Liver (tissue), 10 donors: ENCODE measurements at places on chromosomes 4 and X. TPM values are rescaled to one million over a fixed set of nuclear protein-coding genes. Genes with fewer than 3 reads are reported as not detected.

DNA sequence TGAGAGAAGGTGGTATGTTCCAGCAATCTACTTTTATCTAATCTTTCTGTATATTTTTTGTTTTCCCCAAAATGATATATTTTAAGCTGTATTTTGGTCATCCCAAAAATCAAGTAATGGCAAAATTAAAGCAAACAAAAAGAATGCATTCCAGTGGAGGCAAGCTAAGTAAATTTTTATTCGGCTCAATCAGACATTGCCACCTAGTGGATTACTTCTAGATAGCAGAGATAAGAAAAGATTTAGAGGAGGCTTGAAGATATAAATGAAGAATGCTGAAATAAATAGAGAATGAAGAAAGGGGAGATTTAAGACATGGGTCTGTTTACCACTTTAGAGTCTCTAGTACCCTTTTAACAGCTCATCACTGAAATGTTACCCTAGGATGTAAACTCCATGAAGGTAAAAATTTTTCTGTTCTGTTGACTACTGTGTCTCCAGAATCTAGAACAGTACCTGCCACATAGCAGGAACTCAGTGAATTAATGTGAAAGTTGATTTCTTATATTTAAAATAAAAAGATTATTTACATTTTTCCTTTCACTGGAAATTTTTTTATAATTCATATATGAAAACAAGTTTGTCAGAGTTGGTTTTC, 110.9 kb upstream of the ANK2 start:
- no peaks in the 10 kb centered on the region for H3K27me3 ChIP-seq
- H3K4me3 ChIP-seq: no peak overlapping the region
- no peaks in the 10 kb centered on the region for H3K4me1 ChIP-seq
- no peak overlapping the region for H3K27ac ChIP-seq
- DNase-seq: no peak

- no peaks in the 10 kb centered on the region for H3K4me1 ChIP-seq
- no peak overlapping the region for H3K4me3 ChIP-seq
- no peak overlapping the region for H3K27ac ChIP-seq
- no peaks in the 10 kb centered on the region for H3K27me3 ChIP-seq
Measured at GRCh38 chrX:125954236-125954635, 211.9 kb downstream of the DCAF12L2 start.

DNA sequence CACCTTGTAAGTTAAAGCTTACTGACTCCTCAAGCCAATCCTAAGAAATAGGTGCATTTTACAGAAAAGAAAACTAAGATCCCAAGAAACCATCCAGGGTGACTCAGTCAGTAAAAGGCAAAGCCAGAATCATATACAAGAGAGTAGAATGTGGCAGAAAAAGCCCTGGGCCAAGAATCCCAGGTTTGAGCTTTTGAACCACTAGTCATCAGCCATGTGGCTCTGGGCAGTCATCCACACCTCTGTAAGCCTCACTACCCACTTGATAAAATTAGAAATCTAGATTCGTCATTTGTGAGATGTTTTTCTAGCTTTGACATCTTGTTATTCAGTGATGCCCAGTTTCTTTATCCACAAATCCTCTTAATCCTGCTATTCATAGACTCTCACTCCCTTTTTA, 122.2 kb upstream of the PDE5A start:
- no peaks in the 10 kb centered on the region for H3K4me1 ChIP-seq
- no peak for DNase-seq

DNA sequence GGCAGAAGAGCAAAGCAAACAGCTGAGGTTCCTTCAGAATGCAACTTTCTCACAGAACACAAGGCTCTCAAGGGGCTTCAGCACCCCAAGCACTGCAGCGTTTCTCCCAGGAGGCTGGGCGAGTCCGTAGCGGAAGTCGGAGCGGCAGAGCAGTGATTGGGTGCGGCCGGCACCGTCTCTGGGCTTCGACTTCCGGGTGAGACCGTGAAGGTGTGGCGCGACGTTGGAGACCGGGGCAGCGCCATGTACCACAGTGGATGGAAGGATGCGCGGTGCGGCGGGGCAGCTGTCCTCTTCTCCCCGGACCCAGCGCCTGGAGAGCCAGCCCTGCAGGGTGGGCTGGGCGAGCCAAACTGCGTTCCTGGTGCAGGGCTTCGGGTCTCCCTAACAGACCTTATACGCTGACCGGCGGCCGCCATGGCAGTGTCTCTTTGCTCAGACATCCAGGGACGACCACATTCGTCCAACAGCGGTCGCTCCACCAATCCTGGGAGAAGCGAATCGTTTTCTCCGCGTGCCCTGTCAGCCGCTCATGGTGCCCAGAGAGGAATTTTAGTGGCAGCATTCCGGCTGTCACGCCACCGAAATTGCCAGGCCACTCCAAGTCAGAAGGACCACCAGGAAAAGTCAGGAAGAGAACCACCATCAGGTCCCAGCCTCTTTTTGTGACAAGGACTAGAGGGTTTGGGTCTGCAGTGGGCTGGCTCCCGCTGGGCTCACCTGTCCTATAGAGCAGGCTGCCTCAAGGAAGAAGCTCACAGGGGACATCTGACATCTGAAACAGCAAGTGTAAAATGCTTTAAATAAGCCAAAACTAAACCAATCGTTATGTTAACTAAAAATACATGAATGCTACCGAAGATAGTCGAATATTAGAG, 20.5 kb downstream of the TRIM61 start:
- no peaks in the 10 kb centered on the region for H3K4me1 ChIP-seq
- H3K27me3 ChIP-seq: no peaks in the 10 kb centered on the region
- no peaks in the 10 kb centered on the region for H3K36me3 ChIP-seq
- H3K4me3 ChIP-seq: peak overlapping the region; percentile 61
- DNase-seq: peak; percentile 54

Gene RRH
- total RNA-seq: 0.05 TPM

DNA sequence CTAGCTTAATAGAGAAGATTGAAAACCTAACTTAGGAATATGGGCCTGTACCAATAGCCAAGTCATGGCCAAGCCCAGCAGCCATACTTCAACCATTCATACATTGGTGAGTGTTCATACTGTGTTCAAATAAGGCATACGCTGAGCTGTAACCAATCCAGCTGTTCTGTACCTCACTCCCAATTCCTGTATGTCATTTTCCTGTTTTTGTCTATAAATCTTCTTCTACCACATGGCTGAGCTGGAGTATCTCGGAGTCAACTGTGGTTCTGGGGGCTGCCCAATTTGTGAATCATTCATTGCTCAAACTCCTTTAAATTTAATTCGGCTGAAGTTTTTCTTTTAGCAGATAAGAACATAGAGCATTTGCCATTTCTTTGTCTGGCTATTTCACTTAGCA, 195.3 kb upstream of the ANKRD50 start:
- H3K36me3 ChIP-seq: no peaks in the 10 kb centered on the region
- no peak overlapping the region for H3K4me3 ChIP-seq
- H3K27me3 ChIP-seq: no peaks in the 10 kb centered on the region
- no peak overlapping the region for H3K27ac ChIP-seq

DNA sequence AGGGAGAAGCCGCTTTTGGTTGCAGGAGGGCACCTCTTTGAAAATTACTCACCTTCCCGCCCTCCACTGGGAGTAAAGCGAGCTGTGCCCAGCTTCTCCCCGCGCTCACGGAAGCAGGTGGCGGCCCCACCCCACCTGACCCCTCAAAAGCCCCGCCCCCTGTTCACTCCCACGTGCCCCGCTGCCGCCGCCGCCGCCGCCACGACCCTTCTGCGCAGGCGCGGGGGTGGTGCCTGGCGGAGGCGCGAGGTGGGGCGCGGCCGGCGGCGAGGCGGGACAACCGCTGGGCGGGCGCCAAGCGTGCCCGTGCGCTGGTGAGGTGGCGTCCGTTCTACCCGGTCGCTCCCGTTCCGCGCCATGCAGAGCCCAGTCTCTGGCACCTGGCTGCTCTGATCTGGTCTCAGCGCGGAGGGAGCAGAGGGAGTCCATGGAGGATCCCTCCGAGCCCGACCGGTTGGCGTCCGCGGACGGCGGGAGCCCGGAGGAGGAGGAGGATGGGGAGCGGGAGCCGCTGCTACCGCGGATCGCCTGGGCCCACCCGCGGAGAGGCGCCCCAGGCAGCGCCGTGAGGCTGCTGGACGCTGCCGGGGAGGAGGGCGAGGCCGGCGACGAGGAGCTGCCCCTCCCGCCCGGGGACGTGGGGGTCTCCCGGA, at the start of gene PI4K2B:
Gene PI4K2B, plus strand, starts transcription at position 297 of the 653 bp plus-strand sequence. Its CDS starts 131 bp downstream, at position 428.
- no peaks in the 10 kb centered on the region for H3K27me3 ChIP-seq
- peak within 1 kb of the TSS; percentile 100 for H3K27ac ChIP-seq
- H3K36me3 ChIP-seq: no peaks in the 10 kb centered on the region
- DNase-seq: peak; percentile 91
- peaks cover 3% of the 10 kb centered on the region for H3K4me1 ChIP-seq

Gene TET2
- 8.4 TPM for total RNA-seq

DNA sequence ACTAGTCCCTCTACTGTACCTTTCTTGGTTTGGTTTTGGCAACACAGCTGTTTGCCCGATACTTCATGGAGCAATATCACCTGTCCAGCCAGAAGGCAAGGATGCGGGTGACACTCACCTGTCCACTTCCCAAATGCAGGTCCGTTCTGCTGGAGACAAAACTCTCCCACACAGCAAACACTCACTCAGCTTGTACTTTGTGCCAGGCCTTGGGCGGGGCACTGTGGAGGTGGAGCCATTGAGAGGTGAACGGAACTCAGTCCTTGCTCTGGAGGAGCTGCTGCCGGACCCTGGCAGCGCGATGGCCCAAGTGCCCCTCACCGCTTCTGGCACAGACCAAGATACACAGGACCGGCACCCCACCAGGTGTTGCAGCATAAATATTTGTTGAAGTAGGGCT, 15.3 kb upstream of the HMGB3 start:
- H3K4me1 ChIP-seq: no peaks in the 10 kb centered on the region
- no peaks in the 10 kb centered on the region for H3K27me3 ChIP-seq
- no peaks in the 10 kb centered on the region for H3K36me3 ChIP-seq
- DNase-seq: no peak
- peak overlapping the region; percentile 12 for H3K27ac ChIP-seq
- no peak overlapping the region for H3K4me3 ChIP-seq

GRCh38 chr4:122830426-122831095, 3.9 kb downstream of the FGF2 start:
- DNase-seq: no peak
- peaks cover 5% of the 10 kb centered on the region for H3K4me1 ChIP-seq
- no peak overlapping the region for H3K4me3 ChIP-seq
- no peaks in the 10 kb centered on the region for H3K27me3 ChIP-seq
- no peaks in the 10 kb centered on the region for H3K36me3 ChIP-seq
- H3K27ac ChIP-seq: no peak overlapping the region

Gene ZFP42
- not detected for total RNA-seq

- no peaks in the 10 kb centered on the region for H3K27me3 ChIP-seq
- no peak overlapping the region for H3K27ac ChIP-seq
- no peaks in the 10 kb centered on the region for H3K36me3 ChIP-seq
- no peak overlapping the region for H3K4me3 ChIP-seq
- no peak for DNase-seq
- no peaks in the 10 kb centered on the region for H3K4me1 ChIP-seq
Measured at GRCh38 chr4:85905761-85906160, 430.8 kb downstream of the ARHGAP24 start.

Gene ANTXR2
- 19.3 TPM for total RNA-seq

- DNase-seq: no peak
- no peaks in the 10 kb centered on the region for H3K36me3 ChIP-seq
- H3K27me3 ChIP-seq: no peaks in the 10 kb centered on the region
- H3K4me1 ChIP-seq: no peaks in the 10 kb centered on the region
- H3K27ac ChIP-seq: no peak overlapping the region
Measured at GRCh38 chr4:140816806-140817510, 60.8 kb upstream of the TBC1D9 start.

DNA sequence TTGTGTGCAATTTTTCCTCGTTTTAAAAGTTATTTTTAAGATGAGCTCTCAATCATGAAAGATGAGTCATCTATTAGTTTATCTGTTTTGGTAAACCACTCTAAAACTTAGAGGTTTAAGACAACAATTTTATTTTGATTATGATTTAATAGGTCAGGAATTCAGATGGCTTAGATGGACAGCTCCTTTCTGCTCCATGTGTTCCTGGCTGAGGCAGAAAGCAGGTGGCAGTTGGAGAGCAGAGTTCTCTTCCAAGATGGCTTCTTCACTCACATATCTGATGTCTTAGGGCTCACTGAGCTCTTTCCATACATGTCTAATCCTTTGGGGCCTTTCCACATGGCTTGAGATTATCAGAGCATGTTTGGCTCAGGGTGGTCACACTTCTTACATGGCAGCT, 48.3 kb upstream of the GRPR start:
- H3K4me3 ChIP-seq: no peak overlapping the region
- no peaks in the 10 kb centered on the region for H3K36me3 ChIP-seq
- no peaks in the 10 kb centered on the region for H3K27me3 ChIP-seq
- DNase-seq: no peak

DNA sequence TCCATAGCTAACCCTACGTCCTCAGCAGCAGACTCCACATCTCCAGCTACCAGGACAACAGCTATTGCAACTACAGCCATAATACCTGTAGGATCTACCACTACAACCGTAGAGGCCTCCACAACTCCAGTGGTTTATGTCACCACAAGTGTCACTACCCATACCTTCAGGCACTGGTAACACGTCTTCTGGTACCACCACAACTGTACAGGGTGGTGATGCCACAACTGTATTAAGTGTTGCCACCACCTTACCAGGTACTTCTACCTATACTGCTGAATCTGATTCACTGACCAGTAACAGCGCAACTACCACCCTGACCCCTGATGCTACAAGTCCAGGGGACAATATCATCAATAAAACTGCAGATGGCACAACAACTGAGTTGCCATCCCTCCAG, 34.6 kb upstream of the CABS1 start:
- no peak overlapping the region for H3K27ac ChIP-seq
- H3K4me1 ChIP-seq: no peaks in the 10 kb centered on the region
- no peaks in the 10 kb centered on the region for H3K27me3 ChIP-seq

- DNase-seq: no peak
- no peak overlapping the region for H3K4me3 ChIP-seq
- H3K4me1 ChIP-seq: peaks cover 3% of the 10 kb centered on the region
Measured at GRCh38 chrX:111869639-111870034, 6.3 kb upstream of the TRPC5OS start.

Gene TMEM47
- total RNA-seq: 7.1 TPM

- no peaks in the 10 kb centered on the region for H3K27me3 ChIP-seq
- no peak overlapping the region for H3K4me3 ChIP-seq
- H3K36me3 ChIP-seq: no peaks in the 10 kb centered on the region
- no peaks in the 10 kb centered on the region for H3K4me1 ChIP-seq
Measured at GRCh38 chr4:89539374-89539773, 231.8 kb upstream of the GPRIN3 start.

DNA sequence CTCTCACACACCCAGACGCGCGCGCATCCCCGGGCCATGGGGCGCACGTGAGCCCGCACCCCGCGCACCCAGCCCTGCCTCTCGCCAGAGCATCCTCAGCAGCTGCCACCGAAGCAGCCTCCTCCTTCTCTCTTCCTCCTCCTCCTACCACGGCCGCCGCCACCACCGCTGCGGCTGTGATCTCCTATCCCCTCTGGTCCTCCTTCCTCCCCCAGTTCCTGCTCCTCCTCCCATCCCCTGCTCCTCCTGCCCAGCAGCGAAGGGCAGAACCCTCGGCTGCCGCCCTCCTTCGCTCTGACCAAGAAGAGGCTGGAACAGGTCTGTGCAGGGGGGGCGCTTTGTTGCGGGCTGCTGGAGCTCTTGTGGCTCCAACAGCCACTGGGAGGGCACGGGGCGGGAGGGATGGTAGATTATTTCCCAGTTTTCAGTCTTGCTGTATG, 148.7 kb upstream of the CHRDL1 start:
- no peaks in the 10 kb centered on the region for H3K36me3 ChIP-seq
- no peak overlapping the region for H3K4me3 ChIP-seq
- no peaks in the 10 kb centered on the region for H3K4me1 ChIP-seq
- no peaks in the 10 kb centered on the region for H3K27me3 ChIP-seq
- no peak for DNase-seq
